Esophagus mucosa (tissue), 1 donor: ENCODE measurements at places on chromosomes 12 and 14. TPM values are rescaled to one million over a fixed set of nuclear protein-coding genes. Genes with fewer than 3 reads are reported as not detected.

Gene DHH
- total RNA-seq = 0.12 TPM

DNA sequence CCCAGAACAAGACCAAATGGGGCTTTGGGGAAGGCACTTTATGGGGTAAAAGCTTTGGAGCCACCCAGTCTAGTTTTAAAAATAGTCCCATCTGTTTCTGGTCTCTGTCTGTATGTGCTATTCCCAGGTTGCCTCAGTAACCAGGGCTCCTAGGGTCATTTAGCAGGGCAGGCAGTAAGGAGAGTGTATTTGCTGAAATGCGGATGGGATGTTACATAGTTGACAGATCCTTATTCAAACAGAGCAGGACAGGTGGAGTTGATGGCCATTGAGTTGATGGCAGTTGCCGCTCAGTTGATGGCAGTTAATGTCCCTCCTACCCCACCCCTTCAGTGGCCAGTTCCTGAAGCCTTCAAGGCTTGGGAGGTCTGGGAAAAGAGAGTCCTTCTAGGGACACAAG lies 4.6 kb downstream of the ZC3H10 start:
- no peak for ATAC-seq

Gene SLC35E3
- total RNA-seq = 10.7 TPM

DNA sequence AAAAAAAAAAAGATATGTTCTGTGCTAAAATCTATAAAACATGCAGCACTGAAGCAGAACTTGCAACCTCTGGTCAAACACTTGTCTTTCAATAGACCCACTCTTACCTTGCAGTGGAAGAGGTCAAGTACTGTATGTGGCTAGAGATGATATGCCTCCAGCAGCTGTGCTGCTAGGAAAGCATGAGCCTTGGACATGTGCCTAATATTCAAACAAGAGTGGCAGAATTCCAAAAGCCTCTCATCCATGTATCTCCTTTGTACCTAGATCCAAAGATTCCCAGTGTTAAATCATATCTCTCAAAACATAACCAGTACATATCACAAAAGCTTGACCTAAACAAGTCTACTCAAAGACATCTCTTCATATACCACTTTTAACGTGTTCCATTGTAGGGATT lies 105.0 kb upstream of the CPNE8 start:
- no peak for ATAC-seq

DNA sequence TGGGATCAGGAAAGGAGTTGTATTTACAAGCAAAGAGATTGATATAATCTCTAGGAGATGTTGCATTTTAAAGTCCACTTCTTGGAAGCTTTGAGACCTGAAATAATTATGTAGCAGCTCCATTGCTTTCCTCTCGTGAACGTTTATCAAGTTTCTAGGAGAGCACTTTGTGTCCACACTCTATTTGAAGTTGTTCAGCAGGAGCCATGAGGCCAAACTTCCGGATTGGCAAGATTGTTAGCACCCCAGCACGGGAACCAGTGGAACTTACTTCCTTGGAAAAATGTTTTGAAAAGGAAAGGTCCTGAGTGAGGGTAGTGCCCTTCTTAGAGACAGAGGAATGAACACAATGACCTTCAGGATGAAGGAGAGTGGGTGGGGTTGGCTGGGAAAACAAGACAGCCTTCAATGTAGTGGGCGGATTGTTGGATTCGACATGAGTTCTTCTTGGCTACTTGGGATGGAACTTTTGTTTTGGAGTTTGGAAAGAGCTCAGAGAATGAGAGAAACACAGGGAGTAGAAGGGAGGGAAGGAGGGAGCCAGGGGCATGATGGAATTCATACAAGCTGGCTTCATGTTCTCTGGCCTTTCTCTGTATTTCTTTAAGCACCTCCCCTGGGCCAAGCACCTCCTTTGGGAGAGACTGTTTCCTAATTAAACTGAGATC lies 23.8 kb upstream of the CISTR start:
- ATAC-seq = no peak

Gene MYF6
- total RNA-seq = not detected

DNA sequence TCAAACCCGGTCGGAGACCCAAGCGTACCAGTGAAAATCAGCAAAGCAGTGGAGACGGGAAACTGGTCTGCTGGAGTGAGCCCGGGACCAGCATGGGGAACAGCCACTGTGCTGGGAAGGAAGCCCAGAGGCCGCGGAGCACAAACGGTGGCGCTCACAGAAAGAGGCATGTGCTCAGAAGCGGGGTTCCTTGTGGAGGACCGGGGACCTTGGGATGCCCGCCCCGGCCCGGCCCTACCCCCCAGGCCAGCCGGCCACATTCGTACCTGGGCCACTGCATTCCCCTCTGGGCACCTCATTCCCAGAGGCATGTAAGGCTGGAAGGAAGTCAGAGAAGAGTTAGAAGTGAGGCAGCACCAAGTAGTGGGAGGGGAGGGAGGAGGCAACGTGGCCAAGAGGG lies 79.3 kb downstream of the RFLNA start:
- ATAC-seq = no peak

Gene RAPGEF3
- total RNA-seq = 16.5 TPM

DNA sequence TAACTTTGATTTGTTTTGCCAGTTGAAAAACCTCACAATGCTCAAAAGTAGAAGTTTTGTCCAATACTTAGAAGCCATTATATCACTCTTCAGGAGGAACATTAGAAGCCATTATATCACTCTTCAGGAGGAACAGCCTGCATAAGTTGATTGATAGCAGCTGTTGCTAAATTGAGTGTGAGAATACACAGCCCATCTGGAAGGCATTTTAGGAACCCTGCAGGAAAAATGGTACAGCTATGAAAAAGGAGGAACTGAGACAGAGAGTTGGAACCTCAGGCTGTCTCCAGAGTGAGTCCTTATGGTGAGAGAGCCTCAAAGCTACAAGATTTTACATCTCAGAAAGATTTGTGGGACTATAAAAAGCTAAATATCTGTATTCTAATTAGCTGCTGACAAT lies 207.0 kb downstream of the MYRFL start:
- no peak for ATAC-seq

- no peak for ATAC-seq
These were observed 2.7 kb upstream of the BEGAIN start for GRCh38 chr14:100589760-100590469.

Gene SLC17A8
- total RNA-seq = not detected

GRCh38 chr14:67060546-67060945 lies 128.7 kb upstream of the GARIN2 start:
- ATAC-seq = no peak

Gene RTL1
- total RNA-seq = not detected

GRCh38 chr14:105980224-105980623 lies 453.8 kb downstream of the TMEM121 start:
- no peak for ATAC-seq

GRCh38 chr14:34222867-34223266 lies 239.2 kb downstream of the SPTSSA start:
- no peak for ATAC-seq

Gene TMTC1
- total RNA-seq = 5.3 TPM

GRCh38 chr12:39824505-39825212 lies 205.1 kb upstream of the ABCD2 start:
- ATAC-seq = no peak

Gene USP30
- total RNA-seq = 10.0 TPM

DNA sequence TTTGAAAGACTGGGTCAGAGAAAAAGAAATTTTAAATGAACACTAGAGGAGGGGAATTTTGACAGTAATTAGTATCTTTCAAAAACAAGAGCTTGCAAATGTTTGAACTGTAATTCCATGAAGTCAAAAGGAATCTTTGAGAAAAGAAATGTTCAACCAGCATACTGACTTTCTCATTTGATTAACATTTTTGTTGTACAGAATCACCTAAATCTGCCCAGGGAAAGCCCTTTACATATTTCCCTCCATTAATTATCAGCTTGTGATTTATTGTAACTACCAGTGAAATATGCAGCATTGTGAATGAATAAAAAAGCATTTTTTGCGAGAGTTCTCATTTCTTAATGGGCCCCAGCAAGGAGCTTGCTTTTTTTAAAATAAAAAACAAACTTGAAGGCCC lies 61.2 kb upstream of the CCDC91 start:
- ATAC-seq = no peak

GRCh38 chr14:91330856-91331255 lies 86.4 kb upstream of the GPR68 start:
- no peak for ATAC-seq

Gene SRRM4
- total RNA-seq = not detected

Gene CIT
- total RNA-seq = 14.5 TPM

DNA sequence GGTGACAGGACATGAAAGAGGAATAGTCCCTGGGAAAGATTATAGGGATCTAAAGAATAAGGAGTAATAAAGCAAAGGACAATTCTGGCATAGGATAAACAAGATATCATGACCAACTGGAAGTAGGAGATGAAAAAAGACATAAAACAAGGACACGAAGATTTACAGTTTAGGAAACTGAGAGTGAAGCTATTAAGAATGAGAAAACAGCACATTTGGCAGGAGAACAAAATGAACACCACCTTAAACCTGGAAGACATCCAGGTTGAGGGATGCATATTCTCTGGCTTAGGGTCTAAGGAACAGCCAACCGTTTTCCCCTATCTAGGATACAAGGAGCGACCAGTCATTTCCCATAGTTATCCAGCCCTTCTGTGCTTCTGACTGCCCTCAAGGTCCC lies 1.9 kb downstream of the TRIP11 start:
- ATAC-seq = no peak

Gene MNAT1
- total RNA-seq = 25.3 TPM
